Caki2 (cell line): ENCODE measurements at places on chromosomes 6 and 20. TPM values are rescaled to one million over a fixed set of nuclear protein-coding genes. Genes with fewer than 3 reads are reported as not detected.

GRCh38 chr6:30895343-30895742, 11.0 kb downstream of the DDR1 start:
- DNase-seq: no peak

The GGTLC1 gene
- total RNA-seq: not detected in 2 replicates

DNA sequence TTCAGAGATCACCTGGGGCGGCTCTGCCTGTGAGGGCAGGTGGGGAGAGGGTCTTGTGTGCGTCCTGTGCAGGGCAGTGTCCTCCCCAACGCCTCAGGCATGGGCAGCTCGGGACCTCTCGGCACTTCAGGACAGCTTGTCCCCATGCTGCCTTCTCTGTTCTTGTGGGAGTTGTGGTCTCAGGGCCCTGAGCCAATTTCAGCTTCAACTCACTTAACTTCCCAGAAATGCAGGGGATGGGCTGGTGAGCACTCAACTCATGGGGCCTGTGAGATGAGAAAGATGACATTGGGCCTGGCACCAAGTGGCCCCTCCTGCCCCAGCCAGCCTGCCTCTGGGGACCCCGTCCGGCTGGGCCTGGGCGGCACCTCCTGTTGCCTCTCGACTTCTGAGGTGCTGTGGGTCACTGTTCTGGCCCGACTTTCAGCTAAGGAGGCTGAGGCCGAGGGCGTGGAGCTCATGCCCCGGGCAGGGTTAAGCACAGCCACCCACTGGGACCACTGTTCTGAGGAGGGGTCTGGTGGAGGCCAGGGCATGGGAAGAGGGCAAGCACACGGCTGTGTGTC, 6.7 kb downstream of the RGS19 start:
- no peak for DNase-seq

The DPPA5 gene
- total RNA-seq: not detected in 2 replicates
